ENCODE measurements at places on chromosomes 3 and 15. TPM values are rescaled to one million over a fixed set of nuclear protein-coding genes. Genes with fewer than 3 reads are reported as not detected.

Gene ADCY5
- total RNA-seq, result 0.43 TPM

Gene SELENOK
- 19.4 TPM for total RNA-seq

Gene BCL2A1
- not detected for total RNA-seq

Gene GOLGA6A
- total RNA-seq, result not detected

Gene EMC7
- 57.4 TPM for total RNA-seq

Gene GPR62
- under 0.01 TPM for total RNA-seq

Gene SOX14
- total RNA-seq, result not detected

Gene SCAANT1
- not detected for total RNA-seq

Gene ASB14
- not detected for total RNA-seq

Gene NLGN1
- 18.1 TPM for total RNA-seq

Gene MDFIC2
- total RNA-seq, result not detected

Measured in fibroblast of villous mesenchyme (primary cell).